ENCODE measurements at places on chromosomes 6 and 20.

DNA sequence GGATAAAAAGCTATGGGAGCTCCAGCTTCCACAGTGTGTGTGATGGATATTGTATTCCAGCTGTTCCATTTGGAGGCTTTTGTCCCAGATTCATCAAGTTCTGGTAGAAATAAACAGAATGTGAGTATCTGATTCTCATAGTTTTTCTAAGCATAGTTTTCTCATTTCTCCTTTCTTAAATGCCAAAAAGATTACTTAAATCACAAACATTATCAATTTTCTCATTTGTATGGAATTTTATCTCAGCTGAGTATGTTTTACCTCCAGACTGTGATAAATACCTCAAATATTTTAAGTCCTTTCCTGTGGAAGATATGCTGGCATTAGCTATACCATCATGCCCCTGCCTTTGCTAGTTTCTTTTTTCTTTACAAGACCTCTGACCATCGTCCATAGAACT is 767.3 kb downstream of the TFAP2A start:
- no peak for DNase-seq

DNA sequence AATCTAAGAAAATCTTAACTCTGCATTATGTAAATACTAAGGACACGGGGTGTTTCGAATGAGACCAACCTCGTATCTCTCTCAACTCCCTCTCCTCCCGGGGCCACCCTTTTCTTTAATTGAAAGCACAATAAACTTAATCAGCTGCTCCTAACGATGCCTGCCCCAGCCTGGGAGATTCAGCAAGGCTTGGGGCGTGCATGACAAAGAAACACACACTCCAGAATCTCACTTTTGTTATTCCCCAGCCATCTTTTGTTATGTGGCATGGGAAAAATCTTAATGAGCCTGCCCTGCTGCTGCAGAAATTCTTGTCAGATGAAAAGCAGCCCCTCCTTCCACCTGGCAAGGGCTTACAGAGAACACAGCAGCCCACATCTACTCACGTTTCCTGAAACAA is 117.4 kb downstream of the TTLL2 start:
- DNase-seq, result no peak

- no peak for DNase-seq
Measured at GRCh38 chr6:125906158-125906998, 50.2 kb upstream of the HINT3 start.

DNA sequence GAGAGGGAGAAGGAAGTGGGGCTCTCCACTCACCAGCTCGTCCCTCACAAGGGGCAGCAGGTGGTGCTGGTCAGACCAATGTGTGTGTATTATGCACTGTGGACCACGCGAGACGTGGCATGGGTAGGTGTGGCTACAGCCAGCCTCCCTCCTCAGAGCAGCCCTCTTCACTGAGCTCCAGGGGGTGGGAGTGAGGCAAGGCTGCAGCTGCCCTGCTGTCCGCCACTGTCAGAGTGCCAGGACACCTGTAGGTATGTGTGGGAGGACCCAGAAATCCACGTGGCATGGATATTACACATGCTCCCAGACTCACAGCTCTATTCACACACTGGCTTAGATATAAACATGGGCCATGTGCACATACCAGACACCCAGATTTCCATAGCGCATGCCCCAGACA is 90.3 kb downstream of the VEGFA start:
- DNase-seq, result no peak

GRCh38 chr6:35727231-35727934 is 9.4 kb upstream of the ARMC12 start:
- no peak for DNase-seq

DNA sequence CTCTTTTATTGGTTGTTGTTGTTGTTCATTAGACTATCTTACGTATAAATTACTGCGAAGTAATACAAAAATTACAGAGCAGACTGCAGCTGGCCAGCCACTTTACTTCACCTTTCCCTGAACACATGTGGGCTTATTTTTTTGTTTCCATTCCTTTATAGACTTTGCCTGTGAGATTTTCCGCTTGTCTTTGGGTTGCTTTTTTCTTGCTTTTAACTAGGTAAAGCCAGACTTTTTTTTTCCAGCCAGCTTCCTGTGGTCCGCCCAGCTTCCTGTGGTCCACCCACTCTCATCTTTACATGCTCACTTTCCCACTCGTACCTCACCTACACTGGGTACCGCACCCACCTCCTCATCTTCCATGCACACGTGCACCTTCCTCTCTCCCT is 79.0 kb downstream of the IPCEF1 start:
- DNase-seq, result no peak

DNA sequence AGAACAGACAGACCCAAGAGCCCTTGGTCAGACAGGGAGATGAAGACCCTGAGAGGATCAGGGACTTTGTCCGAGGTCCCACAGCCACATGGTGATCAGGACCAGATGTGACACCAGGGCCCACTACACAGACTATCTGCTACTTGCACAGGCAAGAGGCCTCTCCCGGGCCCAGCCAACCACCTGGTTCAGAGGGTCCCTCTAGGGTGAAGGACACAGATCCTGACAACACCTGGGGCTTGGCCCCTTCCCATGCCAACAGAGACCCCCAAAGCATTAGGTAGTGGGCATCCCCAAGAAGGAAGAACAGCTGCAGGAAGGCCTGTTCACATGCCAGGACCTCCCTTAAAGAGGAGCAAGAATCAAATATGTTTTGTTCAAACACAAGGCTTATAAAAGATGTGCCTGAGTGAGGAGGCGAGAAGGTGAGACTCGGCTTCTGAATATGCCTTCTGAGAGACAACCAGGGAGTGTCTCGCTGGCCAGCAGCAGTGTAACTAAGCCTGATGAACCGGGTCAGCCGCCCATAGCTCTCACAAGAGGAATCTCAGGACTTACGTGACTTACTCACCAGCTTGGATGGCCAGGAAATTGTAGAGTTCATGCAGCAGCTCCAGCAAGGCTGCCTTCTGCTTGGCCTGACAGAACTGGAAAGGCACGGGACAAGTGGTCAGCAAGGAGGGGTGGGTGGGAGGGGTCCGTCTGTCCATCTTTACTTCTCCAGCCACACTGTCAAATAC is 5.0 kb downstream of the LEMD2 start:
- no peak for DNase-seq

GRCh38 chr6:16285467-16286150 is 47.2 kb downstream of the GMPR start:
- no peak for DNase-seq

DNA sequence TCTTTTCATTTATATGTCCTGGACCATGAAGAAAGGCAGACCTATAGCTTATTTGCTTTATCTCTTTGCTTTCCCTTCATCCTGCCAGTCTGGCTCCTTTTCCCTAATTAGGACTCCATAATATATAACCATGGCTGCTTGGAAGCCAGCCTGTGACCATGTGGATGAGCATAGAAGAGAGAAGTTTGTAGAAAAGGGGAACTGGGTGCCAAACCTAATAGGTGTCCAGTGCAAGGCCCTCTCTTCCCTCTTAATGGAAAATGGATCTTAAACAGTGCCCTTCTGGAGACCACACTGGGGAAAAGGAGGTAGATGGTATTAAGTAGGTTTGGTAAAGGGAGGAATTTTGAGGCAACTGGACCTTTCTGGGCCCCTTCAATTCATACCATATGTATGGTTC is 16.7 kb upstream of the OSTM1 start:
- no peak for DNase-seq

DNA sequence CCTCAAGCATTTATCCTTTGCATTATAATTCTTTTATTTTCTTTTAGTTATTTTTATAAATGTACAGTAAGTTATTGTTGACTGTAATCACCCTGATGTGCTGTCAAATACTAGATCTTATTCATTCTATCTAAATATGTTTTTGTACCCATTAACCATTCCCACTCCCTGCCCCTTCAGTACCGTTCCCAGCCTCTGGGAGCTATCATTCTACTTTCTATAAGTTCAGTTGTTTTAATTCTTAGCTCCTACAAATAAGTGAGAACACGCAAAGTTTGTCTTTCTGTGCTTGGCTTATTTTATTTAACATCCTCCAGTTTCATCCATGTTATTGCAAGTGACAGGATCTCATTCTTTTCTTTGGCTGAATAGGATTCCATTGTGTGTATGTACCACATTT is 12.5 kb upstream of the ERVFRD-1 start:
- no peak for DNase-seq

- no peak for DNase-seq
Measured at GRCh38 chr6:5850848-5851255, 155.9 kb downstream of the NRN1 start.

DNA sequence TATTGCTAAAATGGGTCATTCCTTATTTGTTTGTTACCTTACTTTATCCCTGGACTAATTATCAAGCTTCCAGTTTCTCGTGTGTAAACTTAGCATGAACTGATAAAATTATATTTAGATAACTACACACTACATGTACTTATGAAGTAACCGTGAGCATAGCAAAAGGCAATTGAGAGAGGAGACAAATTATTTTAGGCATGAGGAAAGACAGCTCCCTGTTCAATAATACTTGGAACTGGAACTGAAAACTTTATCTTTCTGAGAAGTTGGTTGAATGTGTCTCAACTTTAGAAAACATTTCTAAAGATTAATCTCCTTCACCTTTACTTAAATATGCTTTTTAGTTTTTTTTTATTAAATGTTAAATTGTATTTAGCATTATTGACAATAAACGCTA is 11.4 kb downstream of the CRISP3 start:
- DNase-seq, result no peak

DNA sequence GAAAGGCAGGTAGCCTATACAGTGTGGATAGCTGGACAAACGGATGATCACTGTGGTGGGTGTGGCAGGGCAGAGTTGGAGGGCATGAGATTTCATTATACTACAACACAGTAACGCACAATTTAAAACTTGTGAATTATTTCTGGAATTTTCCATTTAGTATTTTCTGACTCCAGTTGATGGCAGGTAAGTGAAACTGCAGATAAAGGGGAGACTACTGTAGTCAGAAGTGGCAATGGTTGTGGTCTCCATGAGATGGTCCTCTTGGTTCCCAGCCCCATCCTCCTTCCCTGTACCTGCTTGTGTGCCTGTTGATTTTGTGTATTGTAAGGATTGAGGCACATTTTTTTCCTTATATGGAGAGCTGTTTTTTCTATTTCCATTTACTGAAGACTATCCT is 22.5 kb upstream of the SCAF8 start:
- no peak for DNase-seq

- no peak for DNase-seq
Measured at GRCh38 chr6:89690944-89691324, 52.4 kb upstream of the LYRM2 start.

DNA sequence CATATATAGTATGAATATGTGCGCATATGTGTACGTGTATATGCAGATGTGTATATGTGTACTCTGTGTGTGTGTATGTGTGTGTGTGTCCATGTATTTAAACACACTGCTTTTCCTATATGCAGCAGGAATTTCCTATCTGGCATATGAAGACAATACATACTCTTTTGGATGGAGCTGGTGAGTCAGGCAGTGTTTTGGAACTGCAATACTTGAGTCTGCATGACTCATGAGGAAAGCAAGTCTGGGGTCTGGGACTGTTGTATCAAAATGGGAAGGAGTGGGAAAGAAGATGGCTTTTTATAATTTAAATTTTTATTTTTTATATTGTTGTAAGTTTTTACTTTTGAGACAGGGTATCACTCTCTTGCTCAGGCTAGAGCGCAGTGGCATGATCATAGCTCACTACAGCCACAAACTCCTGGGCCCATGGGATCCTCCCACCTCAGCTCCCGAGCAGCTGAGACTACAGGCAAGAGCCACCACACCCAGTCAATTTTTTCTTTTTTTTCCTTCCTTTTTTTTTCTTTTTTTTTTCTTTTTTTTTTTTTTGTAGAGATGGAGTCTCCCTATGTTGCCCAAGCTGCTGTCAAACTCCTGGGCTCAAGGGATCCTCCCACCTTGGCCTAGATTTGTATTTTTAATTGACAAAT is 72.2 kb downstream of the ATXN1 start:
- no peak for DNase-seq

GRCh38 chr20:17897566-17898307 is 70.9 kb downstream of the SNX5 start:
- no peak for DNase-seq

DNA sequence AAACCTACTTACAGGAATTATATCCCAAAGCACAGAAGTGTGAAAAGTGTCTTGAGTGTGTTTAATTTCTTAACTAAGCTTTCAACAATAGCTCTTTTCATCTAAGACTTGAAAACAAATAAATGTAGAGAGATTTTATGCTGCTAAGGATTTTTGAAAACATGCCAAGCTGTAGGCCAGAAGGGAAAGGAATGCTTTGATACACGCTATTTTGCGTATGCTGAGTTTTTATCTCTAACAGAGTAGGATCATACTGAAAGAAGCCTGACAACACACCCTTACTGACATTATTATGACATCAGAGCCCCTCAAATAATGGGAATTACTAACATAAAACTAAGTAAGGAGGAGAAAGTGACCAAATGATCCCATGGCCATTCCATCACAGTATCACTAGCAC is 265.5 kb downstream of the KHDC1L start:
- no peak for DNase-seq

DNA sequence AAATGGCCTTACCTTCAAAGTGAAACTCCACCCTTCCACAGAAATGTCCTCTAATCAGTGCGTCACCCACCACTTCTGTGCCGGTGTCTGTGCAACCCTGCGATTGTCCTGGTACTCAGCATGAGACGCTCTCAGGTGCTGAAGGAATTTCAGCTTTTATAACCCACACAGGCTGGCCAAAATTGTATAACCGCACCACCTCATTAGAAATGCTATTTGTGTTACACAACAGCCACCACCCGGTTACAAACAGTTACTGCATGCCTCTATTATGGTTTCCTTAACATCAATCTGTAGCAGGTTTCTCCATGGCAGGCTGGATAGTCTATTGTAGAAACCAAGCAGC is 51.5 kb downstream of the SLC23A2 start:
- no peak for DNase-seq

DNA sequence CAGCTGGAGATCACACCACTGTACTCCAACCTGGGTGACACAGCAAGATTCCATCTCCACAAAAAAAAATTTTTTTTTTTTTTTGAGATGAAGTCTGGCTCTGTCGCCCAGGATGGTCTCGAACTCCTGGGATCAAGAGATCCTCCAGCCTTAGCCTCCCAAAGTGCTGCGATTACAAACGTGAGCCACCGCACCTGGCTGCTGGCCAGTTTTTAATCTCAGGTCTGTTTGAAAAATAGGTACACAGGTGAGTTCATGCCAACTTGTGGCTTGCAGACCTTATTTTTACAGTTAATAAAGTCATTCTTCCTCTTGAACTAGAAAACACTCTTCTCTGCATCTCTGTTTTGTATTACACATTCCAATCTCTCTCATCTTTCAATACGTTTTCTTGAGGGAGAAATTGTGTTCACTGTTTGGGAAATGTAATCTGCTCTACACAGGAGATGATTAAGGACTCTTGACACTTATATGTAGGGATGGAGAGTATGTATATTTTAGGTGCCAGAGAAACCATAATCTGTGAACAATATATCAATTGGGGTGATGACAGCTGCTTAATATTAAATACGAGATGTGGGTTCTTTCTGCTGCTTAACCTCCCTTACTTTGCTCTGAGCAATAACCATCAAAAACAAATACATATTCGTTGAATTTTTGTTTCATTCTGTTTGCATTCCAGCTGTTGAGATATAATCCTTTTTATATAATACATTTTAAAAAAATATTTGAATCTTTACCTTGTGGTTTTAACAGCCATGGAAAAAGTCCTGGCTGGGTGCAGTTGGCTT is 17.7 kb upstream of the RIPOR3 start:
- DNase-seq, result no peak

Measured in stimulated activated CD8-positive, alpha-beta memory T cell treated with anti-CD3 and anti-CD28 coated beads, Interleukin-12 subunit alpha, Interleukin-12 subunit beta, amount 100 ng/mL, for 1 hour (primary cell).